ENCODE measurements at places on chromosomes 13 and 19. TPM values are rescaled to one million over a fixed set of nuclear protein-coding genes. Genes with fewer than 3 reads are reported as not detected.

- no peak for DNase-seq
These were observed 14.2 kb downstream of the C19orf81 start for GRCh38 chr19:50663482-50663790.

- no peak for DNase-seq
These were observed 7.1 kb downstream of the FOSB start for GRCh38 chr19:45474606-45475521.

DNA sequence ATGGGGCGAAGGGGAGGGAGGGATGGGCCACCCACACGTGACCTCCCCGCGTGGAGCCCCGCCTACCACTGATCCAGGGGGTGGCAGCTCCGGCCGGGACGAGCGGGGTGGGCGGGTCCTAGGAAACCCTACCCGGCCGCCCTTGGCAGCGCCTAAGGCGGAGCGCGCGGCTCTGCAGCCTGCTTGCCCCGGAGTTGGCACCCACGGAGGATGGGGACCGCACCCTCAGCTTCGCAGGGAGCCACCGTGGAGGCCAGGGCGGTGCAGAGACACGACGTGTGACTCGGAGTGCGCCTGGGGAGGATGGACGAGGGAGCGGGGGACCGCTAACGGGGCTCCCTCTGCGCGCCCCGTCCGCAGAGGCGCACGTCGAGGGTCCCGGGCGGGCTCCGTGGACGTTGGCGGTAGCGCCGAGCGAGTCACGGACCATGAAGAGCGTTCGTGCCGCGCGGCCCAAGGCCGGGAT lies at the start of gene RGS9BP:
RGS9BP (plus strand) TSS at position 129 of the 466 bp plus-strand sequence. CDS start 416 bp downstream, outside the sequence.
- peak; percentile 58 for DNase-seq

DNA sequence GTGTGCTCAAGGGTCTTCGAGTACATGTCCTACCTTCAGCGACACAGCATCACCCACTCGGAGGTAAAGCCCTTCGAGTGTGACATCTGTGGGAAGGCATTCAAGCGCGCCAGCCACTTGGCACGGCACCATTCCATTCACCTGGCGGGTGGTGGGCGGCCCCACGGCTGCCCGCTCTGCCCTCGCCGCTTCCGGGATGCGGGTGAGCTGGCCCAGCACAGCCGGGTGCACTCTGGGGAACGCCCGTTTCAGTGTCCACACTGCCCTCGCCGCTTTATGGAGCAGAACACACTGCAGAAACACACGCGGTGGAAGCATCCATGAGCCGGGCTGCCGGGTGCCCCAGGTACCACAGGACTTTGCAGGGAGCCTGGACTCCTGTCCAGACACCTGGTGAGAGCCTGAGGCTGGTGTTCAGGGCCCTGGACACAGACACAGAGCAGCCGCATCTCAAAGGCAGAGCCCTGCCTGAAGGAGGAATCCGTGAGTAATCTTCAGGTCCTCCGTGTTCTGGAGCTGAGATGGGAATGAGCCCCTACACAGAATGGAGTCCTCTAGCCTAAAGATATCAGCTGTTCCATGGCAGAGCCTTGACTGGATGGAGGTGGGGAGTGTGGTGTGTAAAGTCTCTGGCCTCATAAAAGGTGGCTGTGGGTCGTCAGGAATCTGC lies 1.5 kb downstream of the ZNF581 start:
- DNase-seq: no peak

GPX4 gene
- total RNA-seq: 518 TPM

DNA sequence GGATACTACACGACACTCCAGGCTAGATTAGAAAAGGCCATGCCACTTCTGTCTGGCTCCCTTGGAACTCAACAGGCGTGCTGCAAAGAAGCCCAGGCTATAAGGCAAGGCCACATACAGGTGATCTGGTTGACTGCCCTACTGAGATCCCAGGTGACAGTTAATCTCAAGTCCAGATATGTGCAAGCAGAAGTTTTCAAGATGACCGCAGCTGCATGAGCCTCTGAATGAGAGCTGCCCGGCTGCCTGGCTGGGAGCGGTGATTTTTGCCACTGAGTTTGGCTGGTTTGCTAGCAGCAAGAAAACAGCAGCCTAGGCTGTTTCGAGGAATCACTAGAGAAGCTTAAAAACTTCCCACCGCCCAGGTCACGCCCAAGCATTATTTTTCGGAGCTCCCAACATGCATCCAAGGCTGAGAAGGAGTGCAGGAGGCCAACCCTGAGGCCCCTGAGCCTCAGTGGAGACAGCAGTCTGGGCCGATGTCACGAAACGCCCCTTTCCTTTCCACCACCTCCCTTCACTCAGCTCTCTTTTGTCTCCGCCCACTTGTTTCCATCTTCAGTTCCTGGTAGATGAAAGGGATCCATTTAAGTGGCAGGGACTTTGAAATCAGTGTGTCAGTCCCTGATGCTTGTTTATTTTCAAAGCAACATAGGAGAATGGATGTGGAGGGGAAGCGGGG lies 14.0 kb upstream of the URI1 start:
- DNase-seq: no peak

CYP4F2 gene
- total RNA-seq: not detected

GRCh38 chr13:46735425-46735824 lies 61.5 kb downstream of the ESD start:
- DNase-seq: no peak

GRCh38 chr13:77508959-77509620 lies 26.4 kb upstream of the SCEL start:
- DNase-seq: no peak

FPR1 gene
- 1.7 TPM for total RNA-seq

PRX gene
- total RNA-seq: 454 TPM

Data from tibial nerve (tissue), 4 donors.